ENCODE measurements at places on chromosomes 7 and 10.

DNA sequence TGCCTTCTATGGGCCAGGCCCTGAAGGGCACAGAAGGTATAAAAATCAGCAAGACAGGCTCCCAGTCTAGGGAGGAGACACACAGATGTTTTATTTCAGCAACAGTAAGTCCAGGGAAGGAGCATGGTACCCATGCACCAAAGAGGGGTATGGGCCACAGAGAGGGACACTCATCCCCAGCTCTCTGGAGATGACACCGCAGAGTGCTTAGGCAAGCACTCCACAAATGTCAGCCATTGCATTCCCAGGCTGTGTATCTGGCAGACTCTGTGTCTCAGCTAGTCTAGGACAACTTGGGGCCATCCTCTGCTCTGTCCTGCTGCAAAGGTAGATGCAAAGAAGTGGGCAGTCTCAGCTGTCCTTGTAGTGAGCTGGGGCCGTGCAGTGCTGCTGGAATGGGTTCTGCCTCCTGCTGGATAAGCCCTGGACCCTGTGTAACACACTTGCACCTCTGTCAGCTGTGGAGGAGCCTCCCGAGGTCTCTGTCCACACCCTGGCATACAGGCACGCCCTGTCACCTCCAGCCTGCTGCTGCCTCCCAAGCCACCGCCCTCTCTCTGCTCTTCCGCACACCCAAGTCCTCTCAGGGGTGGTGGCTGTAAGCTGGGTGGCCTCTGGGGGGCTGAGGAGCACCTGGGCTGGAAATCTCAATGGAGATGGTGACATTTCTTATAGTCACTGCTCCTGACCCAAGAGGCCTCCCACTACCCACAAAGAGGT, 57.6 kb downstream of the VOPP1 start:
- H3K27me3 ChIP-seq, result no peaks in the 10 kb centered on the region
- no peak overlapping the region for H3K27ac ChIP-seq
- DNase-seq, result no peak
- no peak overlapping the region for H3K4me3 ChIP-seq

- DNase-seq, result no peak
- peaks cover 13% of the 10 kb centered on the region for H3K36me3 ChIP-seq
- no peaks in the 10 kb centered on the region for H3K27me3 ChIP-seq
- H3K27ac ChIP-seq, result peak overlapping the region; percentile 53
- H3K4me3 ChIP-seq, result no peak overlapping the region
- peaks cover 17% of the 10 kb centered on the region for H3K4me1 ChIP-seq
These were observed 69.7 kb downstream of the VWA2 start for GRCh38 chr10:114308531-114309363.

DNA sequence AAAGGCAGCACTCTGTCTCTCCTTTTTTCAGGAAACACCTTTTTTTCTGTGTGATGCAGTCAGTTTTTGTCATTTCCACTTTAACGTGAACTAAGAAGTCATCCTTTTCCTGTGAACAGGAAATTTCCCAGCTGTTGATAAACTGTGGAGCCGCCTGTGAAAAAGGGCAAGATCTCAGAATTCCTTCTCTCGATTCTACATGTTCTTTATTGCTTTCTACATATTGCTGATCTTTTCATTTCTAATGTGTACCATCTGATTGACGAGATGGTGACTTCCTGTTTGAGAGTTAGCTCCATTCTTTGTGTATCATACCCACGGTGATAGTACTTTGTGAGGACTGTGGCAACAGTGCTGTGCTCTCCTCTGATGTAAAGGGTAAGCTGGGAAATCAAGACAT, 50.4 kb downstream of the ADD3 start:
- DNase-seq, result no peak
- no peak overlapping the region for H3K4me3 ChIP-seq
- no peak overlapping the region for H3K27ac ChIP-seq

GRCh38 chr10:30093303-30093950, 34.0 kb upstream of the JCAD start:
- H3K4me3 ChIP-seq, result no peak overlapping the region
- no peaks in the 10 kb centered on the region for H3K27me3 ChIP-seq
- no peaks in the 10 kb centered on the region for H3K36me3 ChIP-seq
- no peaks in the 10 kb centered on the region for H3K4me1 ChIP-seq
- DNase-seq, result no peak
- no peak overlapping the region for H3K27ac ChIP-seq

- no peaks in the 10 kb centered on the region for H3K27me3 ChIP-seq
- no peak overlapping the region for H3K4me3 ChIP-seq
- no peaks in the 10 kb centered on the region for H3K4me1 ChIP-seq
- H3K27ac ChIP-seq, result no peak overlapping the region
These were observed 276.2 kb upstream of the SORCS1 start for GRCh38 chr10:107440741-107441140.

Data from ascending aorta (tissue), 2 donors.